Omental fat pad (tissue), 4 donors: ENCODE measurements at places on chromosomes 7 and 10. TPM values are rescaled to one million over a fixed set of nuclear protein-coding genes. Genes with fewer than 3 reads are reported as not detected.

GRCh38 chr10:109534193-109534592 is 389.1 kb downstream of the XPNPEP1 start:
- DNase-seq: no peak

- DNase-seq: no peak
These were observed 8.5 kb downstream of the H2BK1 start for GRCh38 chr7:151201751-151202150.

SLK gene
- 49.0 TPM for total RNA-seq

- no peak for DNase-seq
These were observed 68.8 kb upstream of the GRB10 start for GRCh38 chr7:50851451-50851850.
